ENCODE measurements at places on chromosomes 11 and 22. TPM values are rescaled to one million over a fixed set of nuclear protein-coding genes. Genes with fewer than 3 reads are reported as not detected.

ART1 gene
- 0.07 TPM for total RNA-seq

SLC22A9 gene
- total RNA-seq = not detected

- DNase-seq = no peak
Observed at GRCh38 chr22:42202669-42203068, 67.8 kb downstream of the TCF20 start.

DRD2 gene
- 0.38 TPM for total RNA-seq

- DNase-seq = peak; percentile 46
Observed at GRCh38 chr22:23384923-23385677, 195.0 kb downstream of the IGLL1 start.
